ENCODE measurements at places on chromosomes 7 and 10.

DNA sequence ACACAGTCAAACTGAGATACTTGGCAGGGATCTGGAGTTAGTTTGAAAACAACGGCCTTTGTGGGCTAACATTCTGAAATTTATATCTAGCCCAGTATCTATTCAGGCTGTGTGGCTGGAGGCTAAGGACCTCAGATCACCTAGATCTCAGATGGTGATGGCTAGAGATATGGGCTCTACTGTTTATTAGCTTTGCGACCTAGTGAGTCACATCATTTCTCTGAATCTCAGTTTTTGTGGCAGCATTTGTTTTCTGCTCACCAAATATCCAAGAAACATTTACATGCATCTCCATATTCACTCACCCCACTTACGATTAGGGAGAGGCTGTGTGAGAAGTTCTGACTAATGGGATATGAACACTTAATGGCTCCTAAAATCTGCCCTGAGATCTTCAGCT, 503.9 kb downstream of the KIF20B start:
- DNase-seq = no peak

DNA sequence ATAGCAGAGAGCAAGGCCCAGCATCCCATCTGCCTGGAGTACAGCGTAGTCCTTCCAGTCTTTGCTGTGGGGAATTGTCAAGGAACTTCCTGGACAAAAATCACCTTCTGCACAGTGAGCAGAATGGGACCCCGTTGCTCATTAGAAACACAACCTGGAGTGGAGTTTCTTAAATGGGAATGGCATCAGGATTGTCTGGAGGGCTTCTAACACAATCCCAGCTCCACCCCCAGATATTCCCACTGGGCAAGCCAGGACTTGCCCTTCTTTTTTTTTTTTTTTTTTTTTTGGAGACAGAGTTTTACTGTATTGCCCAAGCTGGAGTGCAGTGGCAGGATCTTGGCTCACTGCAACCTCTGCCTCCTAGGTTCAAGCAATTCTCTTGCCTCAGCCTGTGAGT, 356.4 kb downstream of the GALNT17 start:
- no peak for DNase-seq

DNA sequence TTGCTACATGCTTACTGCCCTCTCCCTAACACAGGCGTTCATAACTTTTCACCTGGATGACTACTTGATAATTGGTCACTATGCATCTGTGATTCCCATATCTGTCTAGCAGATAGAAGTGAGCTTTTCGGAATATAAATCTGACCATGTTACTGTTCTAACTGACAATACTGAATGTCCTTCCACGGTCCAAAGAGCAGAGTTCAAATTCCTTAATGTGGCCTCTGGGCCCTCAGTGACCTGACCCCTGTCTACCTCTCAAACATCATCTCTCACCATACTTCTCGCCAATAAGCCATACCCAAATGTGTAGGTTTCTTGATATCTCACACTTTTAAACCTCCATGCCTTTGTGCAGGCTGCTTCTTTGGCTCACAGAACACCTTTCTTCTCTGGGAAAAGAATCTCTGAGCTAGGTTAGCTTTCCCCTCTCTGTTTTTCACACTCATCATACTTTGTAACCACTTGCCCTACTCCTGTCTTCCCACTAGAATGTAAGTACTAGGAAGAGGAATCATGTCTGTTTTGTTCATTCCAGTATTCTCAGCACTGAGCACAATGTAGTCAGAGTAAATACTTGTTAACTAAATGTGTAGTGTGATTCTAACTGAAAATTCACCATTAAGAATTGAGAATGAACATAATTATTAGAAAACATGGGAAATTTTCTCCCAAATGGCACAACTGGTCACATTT, 39.2 kb upstream of the LRRC17 start:
- DNase-seq = no peak

GRCh38 chr10:1308962-1309616, 252.9 kb downstream of the WDR37 start:
- DNase-seq = no peak

GRCh38 chr7:120709972-120710320, 148.0 kb downstream of the TSPAN12 start:
- DNase-seq = no peak

DNA sequence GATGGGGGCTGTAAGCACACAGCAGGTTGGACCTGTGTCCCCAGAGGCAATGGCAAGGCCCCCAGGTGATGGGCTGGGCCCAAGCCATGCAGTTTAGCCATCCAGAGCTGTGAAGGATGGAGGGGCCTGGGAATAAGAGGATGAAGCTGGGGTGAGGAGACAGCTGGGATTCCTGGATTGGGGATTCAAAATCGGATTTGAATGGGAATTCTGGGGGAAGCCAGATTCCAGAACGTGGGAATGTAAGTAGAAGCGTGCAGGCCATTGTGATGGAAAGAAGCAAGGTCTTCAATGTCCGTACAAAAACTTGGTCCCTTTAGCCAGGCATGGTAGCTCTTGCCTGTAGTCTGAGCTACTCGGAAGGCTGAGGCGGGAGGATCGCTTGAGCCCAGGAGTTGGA, 9.8 kb downstream of the SH2B2 start:
- DNase-seq = no peak

DNA sequence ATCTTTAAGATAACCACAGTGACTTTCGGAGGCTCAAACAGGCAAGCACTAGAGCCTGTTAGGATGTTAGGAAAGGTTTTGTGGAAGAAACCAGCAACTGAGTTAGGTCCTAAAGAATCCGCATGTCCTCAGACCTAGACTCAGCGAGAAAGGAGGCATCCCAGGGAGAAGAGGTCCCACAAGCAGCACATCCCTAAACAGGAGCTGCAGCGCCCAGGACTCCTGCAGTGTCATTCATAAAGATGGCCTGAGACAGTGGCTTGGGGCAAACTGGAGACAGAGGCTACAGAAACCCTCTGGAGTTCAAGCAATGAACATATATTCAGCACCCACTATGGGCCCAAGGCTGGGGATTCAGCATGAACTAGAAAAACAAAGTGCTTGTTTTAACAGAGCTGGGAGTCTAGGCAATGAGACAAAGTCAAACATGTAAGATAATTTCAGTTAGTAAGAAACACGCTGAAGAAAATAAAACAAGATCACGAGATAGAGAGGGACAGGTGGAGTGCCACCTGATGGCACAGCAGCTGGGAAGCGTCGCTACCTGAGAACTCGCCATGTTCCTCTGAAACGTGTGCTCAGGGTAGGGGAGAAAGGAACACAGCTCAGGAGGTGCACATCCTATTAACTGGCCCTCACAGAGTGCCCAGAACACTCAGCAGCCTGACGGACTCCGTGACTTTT, 48.1 kb downstream of the PARD3 start:
- DNase-seq = no peak

- DNase-seq = no peak
Measured at GRCh38 chr10:77189075-77189474, 448.5 kb downstream of the KCNMA1 start.

DNA sequence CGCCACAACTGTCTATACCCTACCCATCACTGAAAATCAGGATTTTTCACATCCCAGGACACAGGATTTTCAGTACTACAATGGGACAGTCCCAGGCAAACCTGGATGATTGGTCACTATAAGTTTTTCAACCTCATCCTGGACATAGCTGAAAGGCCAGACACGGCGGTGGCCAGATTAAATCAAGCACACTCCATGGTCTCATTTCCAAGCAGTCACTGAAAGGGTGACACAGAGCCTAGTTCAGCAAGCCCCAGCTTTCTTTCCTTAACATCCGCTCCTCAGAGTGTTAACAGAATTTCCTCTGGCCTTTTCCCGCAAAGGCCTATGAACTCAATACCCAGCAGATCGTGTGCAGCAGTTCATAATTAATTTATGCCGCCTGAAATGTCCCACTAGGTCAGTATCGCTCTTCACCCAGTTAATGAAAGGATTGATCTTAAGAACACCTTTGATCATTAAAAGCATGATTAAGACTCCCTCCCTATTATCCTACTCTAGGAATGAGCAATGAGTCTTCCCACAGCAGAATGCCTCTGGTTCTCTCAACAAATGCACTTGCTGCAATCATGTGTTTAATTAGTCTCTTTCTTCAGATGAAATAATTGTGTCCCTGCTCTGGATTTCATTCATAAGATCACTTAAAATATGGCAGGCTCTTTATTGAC, 104.0 kb upstream of the NANOS1 start:
- DNase-seq = no peak

GRCh38 chr7:91137153-91137787, 127.0 kb upstream of the FZD1 start:
- no peak for DNase-seq

DNA sequence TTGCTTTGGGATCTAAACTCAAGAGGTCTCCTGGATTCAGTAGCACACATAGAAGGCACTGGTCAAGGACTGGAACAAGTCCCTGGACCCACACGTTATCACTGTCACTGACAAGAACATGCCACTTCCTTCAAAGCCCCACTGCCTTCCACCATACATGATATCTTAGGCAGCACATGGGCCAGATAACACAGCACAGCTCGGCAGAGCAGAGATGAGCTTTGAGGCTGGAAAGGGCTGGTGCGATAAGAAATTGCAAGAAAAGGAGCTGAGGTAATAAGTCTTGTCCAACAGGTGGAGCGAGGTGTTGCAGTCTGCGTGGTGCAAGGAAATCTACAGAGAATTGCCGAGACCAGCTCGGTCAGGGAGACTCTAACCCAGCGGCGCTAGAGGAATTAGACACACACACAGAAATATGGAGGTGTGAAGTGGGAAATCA, 139.8 kb upstream of the CDK13 start:
- no peak for DNase-seq

DNA sequence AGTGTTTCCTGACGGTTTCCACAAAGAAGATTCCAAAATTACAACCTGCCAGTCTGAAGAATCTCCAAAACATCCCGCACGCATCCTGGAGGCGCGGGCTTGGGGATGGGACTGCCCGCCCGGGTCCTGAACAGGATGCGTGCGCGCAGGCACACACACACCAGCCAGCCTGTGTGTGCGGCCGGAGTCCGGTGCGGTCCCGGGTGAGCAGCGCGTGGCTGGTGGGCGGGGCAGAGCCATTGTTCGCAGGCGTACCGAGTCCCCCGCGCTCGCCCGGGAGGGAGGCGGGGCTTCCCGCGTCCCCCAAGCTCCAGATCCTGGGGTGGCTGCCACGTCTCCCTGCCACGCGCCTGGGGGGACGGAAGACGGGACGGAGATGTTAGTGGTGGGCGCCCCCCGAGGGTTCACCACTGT, 675 bp upstream of the SCD start:
- DNase-seq = peak; percentile 88

DNA sequence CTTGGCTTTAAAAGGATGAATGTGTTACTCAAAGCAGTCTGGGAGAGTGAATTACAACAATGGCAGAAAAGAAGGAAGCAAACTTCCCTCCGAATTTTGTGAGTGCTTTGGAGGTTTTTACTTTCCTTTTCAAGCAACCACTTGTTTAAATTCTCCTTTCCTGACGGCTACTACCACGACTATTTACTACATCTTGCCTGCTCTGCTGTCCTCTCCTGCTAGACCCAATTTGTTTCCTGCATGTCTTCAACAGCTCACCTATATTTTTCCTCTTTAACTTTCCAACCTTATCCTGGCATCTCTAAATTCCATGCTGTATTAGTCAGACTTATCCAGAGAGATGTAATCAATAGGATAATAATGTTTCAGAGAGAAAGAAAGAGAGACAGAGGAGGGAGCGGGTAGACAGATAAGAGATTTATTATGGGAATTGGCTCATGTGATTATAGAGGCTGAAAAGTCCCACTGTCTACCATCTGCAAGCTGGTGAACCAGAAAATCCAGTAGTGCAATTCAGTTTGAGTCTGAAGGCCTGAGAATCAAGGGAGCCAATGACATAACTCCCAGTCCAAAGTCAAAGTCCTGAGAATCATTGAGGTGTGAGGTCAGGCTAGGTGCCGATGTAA, 42.8 kb upstream of the SLC13A1 start:
- no peak for DNase-seq

DNA sequence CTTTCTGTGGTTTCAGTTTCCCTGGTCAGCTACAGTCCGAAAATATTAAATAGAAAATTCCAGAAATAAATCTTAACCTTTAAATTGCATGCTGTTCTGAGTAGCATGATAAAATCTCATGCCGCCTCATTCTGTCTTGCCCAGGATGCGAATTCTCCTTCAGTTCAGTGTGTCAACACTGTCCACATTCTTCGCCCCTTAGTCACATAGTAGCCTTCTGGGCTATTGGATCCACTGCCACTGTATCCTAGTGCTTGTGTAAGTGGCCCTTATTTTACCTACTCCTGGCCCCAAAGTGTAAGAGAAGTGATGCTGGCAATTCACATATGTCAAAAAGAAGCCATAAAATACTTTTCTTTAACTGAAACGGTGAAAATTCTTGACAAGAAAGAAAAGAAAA, 129.6 kb downstream of the ZWINT start:
- no peak for DNase-seq

- no peak for DNase-seq
Measured at GRCh38 chr10:30028738-30029030, 30.7 kb downstream of the JCAD start.

DNA sequence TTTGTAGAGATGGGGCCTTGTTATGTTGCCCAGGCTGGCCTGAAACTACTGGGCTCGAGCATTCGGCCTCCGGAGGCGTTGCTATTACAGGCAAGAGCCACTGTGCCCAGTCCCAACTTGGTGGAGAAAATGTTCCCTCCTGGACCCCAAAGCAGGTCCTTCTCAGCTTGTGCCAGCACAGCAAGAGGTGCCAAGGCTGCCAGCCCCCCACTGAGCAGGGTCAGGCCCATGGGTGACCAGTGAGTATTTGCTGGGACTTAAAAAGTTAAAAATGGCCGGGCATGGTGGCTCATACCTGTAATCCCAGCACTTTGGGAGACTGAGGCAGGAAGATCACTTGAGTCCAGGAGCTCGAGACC, 4.6 kb downstream of the MAFK start:
- DNase-seq = no peak

DNA sequence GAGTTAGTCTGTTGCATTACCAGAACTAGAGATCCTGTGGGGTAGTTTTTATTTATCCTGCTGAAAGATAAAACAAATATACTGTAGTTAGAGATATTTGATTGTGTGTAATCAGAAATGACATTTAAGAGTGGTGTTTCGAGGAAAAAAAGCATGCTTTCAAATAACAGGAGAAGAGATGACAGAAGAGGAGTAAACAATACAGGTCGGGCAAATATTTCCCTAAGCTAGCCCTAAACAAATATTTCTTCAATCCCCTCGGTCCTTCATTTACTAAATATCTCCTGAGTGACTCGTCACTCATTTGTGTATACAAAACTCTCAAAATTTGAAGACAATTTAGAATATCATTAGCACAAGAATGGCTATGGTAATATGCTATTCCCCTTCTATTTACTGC, 219.7 kb upstream of the FERD3L start:
- DNase-seq = no peak

DNA sequence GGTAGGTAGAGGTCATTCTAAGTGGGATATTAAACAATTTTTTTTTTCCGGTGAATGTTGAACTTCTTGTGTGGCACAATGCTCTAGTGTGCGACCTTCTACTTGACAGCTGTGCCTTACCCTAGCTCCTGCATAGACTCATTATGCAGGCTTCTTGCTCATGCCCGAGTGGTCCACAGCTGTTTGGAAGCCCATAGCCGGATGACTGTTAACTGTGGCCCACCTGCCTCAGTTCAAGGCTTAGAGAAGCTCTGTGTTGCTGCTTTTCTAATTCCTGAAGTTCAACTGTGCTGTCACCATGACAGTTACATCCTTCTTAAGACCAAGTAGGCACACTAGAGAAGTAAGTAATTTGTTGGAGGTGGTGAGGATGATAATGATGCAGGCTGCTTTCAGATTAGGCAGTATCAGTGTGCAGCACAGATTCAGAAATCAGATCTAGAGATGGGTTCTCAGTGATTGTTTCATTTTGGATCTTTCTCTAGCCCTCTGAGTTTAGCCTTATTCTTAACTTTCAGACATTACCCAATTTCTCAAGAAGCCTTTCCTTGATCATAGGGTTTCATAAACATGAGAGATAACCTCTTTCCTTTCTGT, 278.4 kb downstream of the PHF14 start:
- DNase-seq = no peak
